ENCODE measurements at places on chromosomes 5 and 9.

- no peak for DNase-seq
Measured at GRCh38 chr5:170292179-170293104, 5.1 kb downstream of the LCP2 start.

DNA sequence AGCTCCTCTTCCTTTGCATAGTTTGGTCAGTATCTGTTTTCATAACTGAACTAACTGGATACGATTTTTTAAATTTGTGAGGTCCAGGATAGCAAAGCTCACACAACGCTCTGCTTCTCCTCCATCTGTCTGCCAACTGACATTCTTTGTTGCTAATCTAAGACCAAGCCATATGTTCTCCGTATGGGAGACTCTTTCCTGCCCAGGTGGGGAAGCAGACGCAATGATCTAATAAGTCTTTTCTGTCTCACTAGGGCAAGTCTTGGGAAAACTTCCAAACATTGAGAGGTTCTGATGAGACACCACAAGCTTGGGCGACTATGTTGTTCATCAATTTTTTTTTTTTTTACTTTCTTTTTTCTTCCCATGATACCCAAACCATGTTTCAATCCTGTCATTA lies 558.5 kb downstream of the EFNA5 start:
- no peak for DNase-seq

GRCh38 chr9:4066120-4066519 lies 233.7 kb downstream of the GLIS3 start:
- DNase-seq = no peak

DNA sequence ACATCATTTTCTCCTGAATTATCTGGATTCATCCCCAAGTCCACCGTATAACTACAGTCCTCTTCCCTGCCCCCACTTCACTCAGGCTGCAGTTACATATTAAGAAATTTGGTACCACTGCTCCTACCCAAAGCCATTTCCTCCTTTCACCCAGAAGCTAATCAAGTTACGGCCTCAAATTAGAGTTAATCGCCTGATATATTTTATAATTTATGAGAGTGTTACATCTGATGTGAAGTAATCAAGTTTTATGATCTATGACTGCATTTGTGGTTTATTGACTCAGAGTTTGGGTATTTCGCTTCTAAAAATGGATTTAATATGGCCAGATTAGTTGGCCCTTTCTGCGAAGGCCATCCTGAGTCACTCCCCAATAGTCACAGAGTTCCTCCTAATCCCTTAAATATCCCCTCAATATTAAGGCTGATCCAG lies 223.6 kb upstream of the KIF2A start:
- DNase-seq = no peak

DNA sequence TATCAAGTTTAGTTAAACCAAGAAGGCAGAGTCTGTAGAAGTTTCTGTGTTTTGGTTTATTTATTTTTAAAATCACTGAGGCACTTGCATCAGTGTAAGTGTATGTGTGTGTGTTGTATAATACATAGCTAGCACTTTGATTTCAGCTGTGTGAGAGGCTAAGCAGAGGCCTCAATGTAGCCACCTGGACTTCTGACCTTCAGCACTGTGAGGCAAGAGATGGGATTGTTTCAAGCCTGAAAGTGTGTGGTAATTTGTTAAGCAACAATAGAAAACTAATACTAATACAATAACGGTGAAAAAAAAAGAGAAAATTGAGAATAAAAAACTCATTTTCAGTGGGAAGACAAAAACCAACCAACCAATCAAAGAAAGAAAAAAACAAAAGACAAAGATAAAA lies 327.3 kb downstream of the CDH18 start:
- no peak for DNase-seq

- DNase-seq = no peak
Measured at GRCh38 chr5:120528609-120529008, 64.5 kb downstream of the PRR16 start.
